ENCODE measurements at places on chromosomes 12 and 14.
A peak's percentile ranks its signal among the peaks of the same experiment; 100 is the strongest.

GRCh38 chr12:93022603-93023340 is 93.7 kb upstream of the EEA1 start:
- no peak for DNase-seq

DNA sequence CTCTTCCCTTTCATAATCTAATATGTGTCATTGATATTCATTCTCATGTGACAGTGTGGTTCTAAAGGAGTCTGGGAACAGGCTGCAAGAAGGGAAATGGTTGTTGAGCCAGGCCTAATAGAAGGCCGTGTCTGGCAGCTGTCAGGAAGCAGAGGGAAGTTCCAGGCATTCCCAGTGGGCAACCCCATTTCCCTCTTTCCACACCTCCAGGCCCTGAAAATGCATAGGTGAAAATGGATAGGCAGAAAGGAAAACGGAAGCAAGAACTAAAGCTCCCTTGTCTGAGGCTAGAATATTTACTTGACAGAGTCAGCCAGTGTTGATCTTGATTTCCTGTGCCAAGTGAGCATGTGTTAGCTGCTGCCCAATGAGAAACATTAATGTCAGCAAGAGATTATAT is 97.7 kb downstream of the PPM1A start:
- no peak for DNase-seq

- DNase-seq = no peak
Measured at GRCh38 chr12:123967121-123967586, 5.5 kb downstream of the CCDC92 start.

DNA sequence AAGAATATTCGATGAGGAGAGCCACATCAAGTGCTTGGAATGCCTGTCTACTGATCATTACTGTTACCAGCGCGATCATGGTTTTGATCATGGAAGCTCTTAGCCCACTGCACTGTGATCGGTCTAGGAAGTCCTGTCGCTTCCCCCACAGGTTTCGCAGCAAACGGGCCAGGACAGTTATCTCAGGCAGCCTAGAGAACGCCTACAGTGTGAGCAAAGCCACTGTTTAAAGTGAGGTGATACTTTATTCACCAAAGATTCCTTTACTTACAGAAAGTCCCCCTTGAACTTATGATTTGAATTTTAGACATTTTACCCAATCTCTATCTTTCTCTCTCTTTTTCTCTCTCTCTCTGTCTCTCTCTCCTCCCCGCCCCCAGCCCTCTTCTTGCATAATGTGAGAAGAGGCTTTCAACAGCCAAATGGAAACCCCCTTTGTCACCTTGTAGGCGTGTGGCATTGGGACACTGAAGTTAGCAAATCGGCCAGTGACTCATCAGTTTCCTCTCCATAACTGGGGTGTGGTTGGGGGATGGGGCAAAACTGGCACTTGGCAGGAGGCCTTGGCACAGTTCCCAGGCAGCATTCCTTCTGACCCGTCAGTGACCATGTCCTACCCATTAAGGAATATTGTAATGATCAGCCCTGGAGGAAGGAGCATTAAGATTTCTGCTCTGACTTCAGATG is 214.8 kb downstream of the CHST11 start:
- peak; percentile 90 for DNase-seq
